ENCODE measurements at places on chromosomes 2 and 18. TPM values are rescaled to one million over a fixed set of nuclear protein-coding genes. Genes with fewer than 3 reads are reported as not detected.

Gene KCNIP3
- polyA plus RNA-seq = 2.1 TPM

Gene RESP18
- polyA plus RNA-seq = not detected

Gene CROCC2
- polyA plus RNA-seq = not detected

Gene UGT1A4
- polyA plus RNA-seq = 2.4 TPM

Gene GNLY
- polyA plus RNA-seq = not detected

DNA sequence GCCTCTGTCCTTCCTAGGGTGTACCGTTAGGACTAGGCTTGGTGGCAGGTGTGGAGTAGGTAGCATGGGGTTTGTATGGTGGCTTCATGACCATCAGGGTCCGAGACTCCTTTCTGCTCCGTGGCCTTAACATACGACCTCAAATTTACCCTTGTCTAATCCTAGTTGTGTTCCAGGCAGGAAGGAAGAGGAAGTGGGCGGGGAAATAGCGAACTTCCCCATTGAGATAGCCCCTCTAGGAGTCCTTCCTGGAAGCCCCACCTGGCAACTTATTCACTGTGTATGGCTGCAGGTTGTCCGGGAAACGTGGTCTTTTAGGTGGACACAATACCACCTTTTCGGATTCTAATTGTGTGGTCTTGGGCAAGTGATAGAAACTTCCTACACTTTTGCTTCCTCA lies 9.3 kb downstream of the CD8A start:
- no peak overlapping the region for H3K4me3 ChIP-seq
- H3K4me1 ChIP-seq = no peaks in the 10 kb centered on the region
- peaks cover 8% of the 10 kb centered on the region for H3K27me3 ChIP-seq

DNA sequence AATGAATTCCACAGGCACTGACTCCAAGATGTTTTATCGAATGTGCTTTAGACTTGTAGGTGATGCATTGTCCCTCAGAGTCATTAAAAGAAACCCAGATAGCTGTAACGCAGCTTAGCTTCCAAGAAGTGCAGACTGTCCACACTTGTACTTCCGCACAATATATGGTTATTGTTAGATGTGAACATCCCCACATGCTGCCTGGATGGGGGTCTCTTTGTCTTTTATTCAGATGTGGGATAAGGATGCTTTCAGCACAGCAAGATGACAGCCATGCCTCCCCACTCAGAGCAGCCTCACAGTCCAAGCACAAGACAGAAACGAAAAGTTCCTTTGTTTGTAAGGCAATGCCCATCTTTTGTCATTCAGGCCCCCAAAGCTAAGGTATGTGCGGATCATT lies 416.6 kb downstream of the HRH4 start:
- no peak overlapping the region for H3K27ac ChIP-seq
- H3K4me3 ChIP-seq = no peak overlapping the region
- H3K4me1 ChIP-seq = no peaks in the 10 kb centered on the region
- no peaks in the 10 kb centered on the region for H3K36me3 ChIP-seq
- no peak for DNase-seq

- H3K4me1 ChIP-seq = peaks cover 33% of the 10 kb centered on the region
- DNase-seq = no peak
- peak overlapping the region; percentile 37 for H3K4me3 ChIP-seq
- H3K36me3 ChIP-seq = peaks cover 12% of the 10 kb centered on the region
Measured at GRCh38 chr2:9300829-9301453, 94.3 kb downstream of the ASAP2 start.

DNA sequence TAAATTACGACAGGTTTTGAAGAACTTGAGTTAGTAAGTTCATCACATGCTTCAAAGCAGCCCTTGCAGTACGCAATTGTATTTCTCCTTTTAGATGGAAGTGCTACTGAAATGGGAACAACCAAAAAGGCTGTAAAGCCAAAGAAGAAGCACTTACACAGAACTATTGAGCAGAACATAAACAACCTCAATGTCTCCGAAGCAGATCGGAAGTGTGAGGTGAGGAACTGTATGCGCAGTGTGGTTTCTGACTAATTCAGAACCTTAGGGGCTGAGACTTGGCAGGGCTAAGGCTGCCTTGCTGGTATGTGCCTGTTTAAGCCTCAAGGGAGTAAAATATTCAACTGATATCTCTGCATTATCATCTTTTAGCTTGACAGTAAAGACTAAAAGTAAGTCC lies 8.4 kb downstream of the NCAPH start:
- H3K36me3 ChIP-seq = no peaks in the 10 kb centered on the region
- DNase-seq = no peak
- H3K27me3 ChIP-seq = no peaks in the 10 kb centered on the region
- H3K4me3 ChIP-seq = no peak overlapping the region
- H3K27ac ChIP-seq = no peak overlapping the region

DNA sequence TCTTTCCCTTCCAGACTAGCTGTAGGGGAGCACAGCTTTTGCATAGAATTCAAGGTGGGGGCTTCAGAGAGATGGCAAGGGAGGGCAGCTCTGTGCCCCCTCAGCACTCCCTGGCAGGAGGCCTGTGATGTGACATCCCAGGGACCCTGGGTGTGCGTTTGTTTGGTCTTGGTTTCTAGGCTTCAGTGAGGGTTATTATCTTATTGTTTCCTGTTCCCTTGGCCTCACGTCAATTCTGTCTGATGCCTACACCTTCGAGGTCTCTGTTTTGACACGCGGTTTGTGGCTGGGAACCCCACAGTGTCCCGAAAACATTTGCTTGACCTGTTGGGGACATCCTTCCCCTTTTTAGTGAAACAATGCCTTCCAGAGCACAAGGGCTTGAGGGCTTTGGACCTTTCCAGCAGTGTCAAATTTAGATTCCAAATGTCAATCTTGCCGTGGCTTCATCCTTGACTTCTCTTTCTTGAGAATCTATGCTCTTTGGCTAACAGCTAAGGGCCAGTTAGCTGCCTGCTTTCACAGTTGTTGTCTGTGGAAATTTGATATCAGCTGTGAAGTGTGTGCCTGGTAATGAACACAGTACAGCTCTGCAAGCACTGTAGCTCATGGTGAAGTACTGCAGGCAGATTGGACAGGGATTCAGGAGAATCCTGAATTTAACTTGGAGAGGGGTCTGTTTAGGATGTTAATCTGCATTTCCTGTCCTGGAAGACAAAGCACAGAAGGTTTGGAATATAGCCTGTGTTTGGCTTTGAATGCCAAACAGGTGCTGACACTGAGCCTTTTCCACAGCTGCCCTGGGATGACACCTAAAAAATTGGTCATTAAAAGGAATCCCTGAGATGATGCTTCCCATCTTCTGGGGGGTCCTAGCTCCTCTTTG lies 108.2 kb upstream of the CXCR4 start:
- H3K36me3 ChIP-seq = no peaks in the 10 kb centered on the region
- H3K4me1 ChIP-seq = no peaks in the 10 kb centered on the region
- DNase-seq = no peak
- no peak overlapping the region for H3K27ac ChIP-seq
- H3K27me3 ChIP-seq = no peaks in the 10 kb centered on the region

DNA sequence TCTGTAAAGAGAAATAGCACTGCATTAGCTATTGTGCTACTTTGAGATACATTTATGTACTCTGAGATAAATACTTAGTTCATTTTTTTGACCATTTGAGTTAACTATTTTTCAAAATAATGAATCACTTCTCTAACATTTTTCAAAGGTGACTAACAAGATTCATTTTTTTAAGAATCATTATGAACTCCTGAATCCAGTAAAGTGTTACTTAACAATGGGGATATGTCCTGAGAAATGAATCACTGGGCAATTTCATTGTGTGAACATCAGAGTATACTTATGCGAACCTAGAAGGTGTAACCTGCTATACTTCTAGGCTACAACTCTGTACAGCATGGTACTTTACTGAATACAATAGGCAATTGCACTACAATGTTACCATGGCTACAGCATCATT lies 355.8 kb downstream of the ARL6IP6 start:
- no peak overlapping the region for H3K4me3 ChIP-seq
- no peaks in the 10 kb centered on the region for H3K36me3 ChIP-seq
- no peak overlapping the region for H3K27ac ChIP-seq

DNA sequence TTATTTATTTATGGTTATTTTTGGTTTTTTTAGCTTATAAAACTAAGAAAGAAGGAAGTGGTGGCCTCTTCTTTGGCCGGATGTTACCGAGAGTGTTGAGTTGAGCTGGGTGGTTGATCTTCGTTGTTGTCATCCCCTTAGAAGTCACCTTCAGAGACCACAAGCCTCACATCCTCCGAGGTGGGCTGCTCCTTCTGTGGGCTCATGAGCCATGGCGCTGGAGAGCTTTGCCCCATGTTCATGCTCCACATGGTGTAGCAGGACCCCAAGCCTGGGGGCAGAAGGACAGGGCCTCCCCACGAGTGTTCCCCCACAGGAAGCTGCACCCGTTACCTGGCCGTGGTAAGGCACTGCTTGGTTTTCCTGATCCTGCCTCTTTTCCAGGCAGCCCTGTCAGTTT lies 23.4 kb downstream of the SNTG2 start:
- H3K4me3 ChIP-seq = no peak overlapping the region
- H3K27me3 ChIP-seq = no peaks in the 10 kb centered on the region
- H3K36me3 ChIP-seq = no peaks in the 10 kb centered on the region
- no peaks in the 10 kb centered on the region for H3K4me1 ChIP-seq
- no peak for DNase-seq

- peaks cover 8% of the 10 kb centered on the region for H3K4me1 ChIP-seq
- no peaks in the 10 kb centered on the region for H3K36me3 ChIP-seq
Measured at GRCh38 chr2:113141451-113141850, 14.1 kb downstream of the IL1RN start.

DNA sequence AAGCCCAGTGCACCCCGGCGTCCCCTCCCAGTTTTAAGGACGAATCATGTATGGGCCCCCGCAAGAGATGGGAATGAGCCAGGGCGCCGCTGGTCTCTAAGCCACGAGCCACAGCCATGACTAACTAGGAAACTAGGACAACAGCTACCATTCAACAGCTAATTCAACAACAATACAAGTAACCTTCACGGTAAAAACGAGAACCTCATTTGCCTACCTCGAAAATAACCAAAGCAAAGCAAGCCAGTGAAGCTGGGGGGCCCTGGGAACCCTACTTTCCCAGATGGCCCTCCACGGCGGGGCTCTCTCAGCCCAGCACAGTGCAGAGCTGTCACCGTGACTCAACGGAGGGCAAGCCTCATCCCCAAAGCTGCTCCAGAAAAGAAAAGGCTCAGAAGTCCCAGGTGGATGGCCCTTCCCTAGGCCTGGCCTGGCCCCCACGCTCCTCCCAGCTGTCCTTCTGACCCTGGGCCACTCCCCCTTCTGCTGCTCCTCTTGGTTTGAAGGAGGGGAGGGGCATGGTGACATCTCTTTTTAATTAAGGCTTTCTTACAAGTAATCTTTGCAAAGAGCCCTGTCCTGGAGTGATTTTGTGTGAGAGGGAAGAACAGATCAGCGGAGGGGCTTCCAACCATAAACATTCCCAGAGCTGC lies 126.3 kb downstream of the HDAC4 start:
- DNase-seq = no peak
- no peaks in the 10 kb centered on the region for H3K27me3 ChIP-seq
- no peaks in the 10 kb centered on the region for H3K36me3 ChIP-seq
- peak overlapping the region; percentile 86 for H3K27ac ChIP-seq
- H3K4me3 ChIP-seq = no peak overlapping the region
- peaks cover 25% of the 10 kb centered on the region for H3K4me1 ChIP-seq

GRCh38 chr2:40332191-40332826 lies 119.6 kb downstream of the SLC8A1 start:
- H3K4me1 ChIP-seq = no peaks in the 10 kb centered on the region
- no peaks in the 10 kb centered on the region for H3K27me3 ChIP-seq
- no peak overlapping the region for H3K4me3 ChIP-seq
- no peaks in the 10 kb centered on the region for H3K36me3 ChIP-seq
- peak; percentile 28 for DNase-seq

Data from keratinocyte (primary cell).